NB4 (cell line): ENCODE measurements at places on chromosomes 7 and 10.

DNA sequence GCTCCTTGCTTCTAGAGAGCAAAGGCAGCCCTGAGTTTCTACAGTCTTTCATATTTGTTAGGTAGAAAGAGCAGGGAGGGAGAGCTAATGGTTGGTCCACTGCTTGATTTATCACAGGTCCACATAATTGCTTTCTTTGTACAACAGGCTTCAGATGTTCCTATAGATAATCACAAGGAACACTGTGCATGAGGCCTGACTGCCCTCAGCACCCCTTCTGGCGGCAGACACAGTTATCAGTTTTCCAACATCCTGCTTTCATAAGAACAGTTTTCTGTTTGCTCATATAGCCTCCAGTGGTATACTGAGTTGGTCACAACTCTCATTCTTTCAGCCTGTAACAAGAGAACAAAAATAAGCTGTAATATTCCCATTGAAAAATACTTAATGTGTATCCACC, 69.7 kb downstream of the AKR1C4 start:
- DNase-seq, result no peak

GRCh38 chr10:53135897-53136253, 363.3 kb upstream of the MBL2 start:
- DNase-seq, result no peak

GRCh38 chr10:133075346-133076137, 12.2 kb upstream of the ADGRA1 start:
- no peak for DNase-seq

- no peak for DNase-seq
These were observed 67.5 kb downstream of the STRA8 start for GRCh38 chr7:135300913-135301765.

DNA sequence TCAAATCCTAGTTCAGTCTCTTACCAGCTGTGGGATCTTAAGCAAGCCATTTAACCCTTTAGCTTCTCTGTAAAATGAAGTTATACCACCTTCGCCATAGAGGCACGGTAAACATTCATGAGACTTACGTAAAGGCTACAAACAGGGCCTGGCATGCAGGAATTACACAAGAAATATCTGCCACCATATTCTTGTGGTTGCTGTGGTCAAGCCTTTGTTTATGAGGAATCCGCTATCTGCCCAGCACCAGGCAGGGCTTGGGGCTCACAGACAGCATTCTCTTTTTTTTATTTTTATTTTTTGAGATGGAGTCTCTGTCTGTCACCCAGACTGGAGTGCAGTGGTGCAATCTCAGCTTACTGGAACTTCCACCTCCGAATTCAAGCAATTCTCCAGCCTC, 9.9 kb downstream of the AIFM2 start:
- peak; percentile 94 for DNase-seq
